ENCODE measurements at places on chromosomes 2 and 18.
A peak's percentile ranks its signal among the peaks of the same experiment; 100 is the strongest.

DNA sequence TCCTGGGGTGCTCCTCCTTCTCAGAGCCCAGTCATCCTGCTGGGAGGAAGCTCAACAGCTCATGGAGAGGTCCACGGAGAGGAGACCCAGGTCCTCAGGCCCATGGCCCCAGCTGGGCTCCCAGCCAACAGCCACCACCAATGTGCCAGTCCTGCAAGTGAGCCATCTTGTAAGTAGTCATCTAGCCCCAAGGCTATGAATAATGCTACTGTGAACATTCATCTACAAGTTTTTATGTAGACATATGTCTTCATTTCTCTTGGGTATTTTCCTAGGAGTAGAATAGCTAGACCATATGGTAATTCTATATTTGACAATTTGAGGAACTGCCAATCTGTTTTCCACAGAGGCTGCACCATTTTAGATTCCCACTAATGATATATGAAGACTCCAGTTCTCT, 166.1 kb downstream of the MTCL1 start:
- no peak for DNase-seq

- no peak for DNase-seq
Observed at GRCh38 chr2:170229125-170229524, 51.2 kb downstream of the MYO3B start.

- peak; percentile 54 for DNase-seq
Observed at GRCh38 chr18:49050452-49050851, 99.7 kb upstream of the SMAD7 start.

GRCh38 chr18:49755489-49755888, 57.8 kb downstream of the ACAA2 start:
- DNase-seq: no peak

- DNase-seq: no peak
Observed at GRCh38 chr2:158845859-158846258, 50.7 kb downstream of the DAPL1 start.

- DNase-seq: no peak
Observed at GRCh38 chr2:159266554-159266953, 19.9 kb downstream of the WDSUB1 start.
